ENCODE measurements at places on chromosomes 1 and 21.

- DNase-seq: no peak
Measured at GRCh38 chr1:154756793-154757548, 113.1 kb downstream of the KCNN3 start.

- no peak for DNase-seq
Measured at GRCh38 chr1:75870951-75871350, 61.3 kb downstream of the ASB17 start.

DNA sequence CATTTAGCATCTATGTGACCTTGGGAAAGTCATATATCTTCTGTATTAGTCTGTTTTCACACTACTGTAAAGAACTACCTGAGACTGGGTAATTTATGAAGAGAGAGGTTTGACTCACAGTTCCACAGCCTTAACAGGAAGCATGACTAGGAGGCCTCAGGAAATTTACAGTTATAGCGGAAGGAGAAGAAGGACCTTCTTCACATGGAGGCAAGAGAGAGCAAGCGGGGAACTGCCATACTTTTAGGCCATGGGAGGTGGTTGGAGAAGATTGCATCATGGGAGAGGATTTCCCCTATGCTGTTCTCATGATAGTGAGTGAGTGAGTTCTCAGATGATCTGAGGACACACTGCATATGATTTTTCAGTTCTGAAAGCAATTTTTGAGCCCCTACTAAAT, 87.9 kb downstream of the CLEC20A start:
- no peak for DNase-seq

DNA sequence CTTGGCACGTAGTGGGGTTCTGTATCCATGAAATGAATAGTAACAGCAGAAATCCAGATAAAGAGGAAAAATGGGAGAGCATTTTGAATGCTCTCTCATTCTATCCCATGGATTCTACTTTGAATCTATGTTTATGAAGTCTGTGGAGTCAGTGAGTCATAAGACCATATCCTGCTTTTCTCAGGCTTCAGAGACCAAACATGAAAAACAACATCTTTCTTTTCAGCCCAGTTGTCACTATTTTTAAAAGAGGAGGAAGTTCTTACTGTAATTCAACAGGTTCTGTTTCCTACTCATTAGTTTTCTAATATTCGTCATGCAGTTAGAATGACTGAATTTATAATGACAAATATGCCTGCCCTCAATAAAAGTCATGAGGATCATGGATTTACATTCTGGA, 39.4 kb upstream of the CD55 start:
- DNase-seq: no peak

- peak; percentile 34 for DNase-seq
Measured at GRCh38 chr1:182962554-182963115, 9.7 kb upstream of the SHCBP1L start.

DNA sequence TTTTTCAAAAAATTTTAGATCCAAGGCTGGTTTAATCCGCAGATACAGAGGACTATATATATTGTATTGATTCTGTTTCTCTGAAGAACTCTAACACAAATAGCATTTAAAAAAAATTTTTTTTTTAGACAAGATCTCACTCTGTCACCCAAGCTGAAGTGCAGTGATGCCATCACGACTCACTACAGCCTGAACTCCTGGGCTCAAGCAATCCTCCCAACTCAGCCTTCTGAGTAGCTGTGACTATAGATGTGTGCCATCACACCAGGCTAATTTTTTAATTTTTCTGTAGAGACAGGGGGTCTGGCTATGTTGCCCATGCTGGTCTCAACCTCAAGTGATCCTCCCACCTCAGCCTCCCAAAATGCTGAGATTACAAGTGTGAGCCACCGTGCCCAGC, 3.0 kb downstream of the ANKRD45 start:
- no peak for DNase-seq

GRCh38 chr21:36882776-36883175, 83.7 kb downstream of the HLCS start:
- no peak for DNase-seq

DNA sequence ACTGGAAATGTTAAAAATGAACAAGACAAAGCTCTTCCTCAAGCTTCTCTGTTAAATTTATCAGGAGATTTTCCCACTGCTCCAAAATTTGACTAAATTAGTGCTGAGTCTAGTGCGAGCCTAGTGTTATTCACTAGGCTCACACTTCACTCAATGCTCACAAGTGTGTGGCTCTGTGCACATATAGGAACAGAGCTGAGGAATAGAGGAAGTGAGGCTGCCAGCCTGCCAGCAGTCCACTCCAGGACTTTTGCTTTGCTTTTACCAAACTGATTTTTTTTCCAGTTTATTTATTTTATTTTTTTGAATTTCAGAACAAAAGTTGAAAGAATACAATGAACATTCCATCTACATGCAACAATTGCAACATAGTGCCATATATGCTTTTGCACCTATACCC, 87.2 kb downstream of the VAV3 start:
- DNase-seq: no peak

DNA sequence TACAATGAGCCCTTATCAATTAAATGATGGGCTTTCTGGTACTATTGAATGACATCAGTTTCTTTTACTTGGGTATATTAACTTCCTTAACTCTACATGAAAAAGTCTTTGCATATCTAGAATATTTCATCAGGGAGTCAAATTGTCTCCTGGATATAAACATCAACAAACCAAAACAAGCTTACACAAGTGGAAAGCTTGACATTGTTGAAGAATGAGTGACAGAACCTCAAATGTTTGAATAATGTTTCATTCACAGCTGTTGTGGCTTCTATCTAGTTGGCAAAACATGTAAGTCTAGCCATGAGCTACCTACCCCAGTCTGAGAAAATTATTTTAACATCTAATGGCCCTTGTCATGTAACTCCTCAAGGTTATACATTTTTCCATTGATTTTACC, 604.8 kb upstream of the ADAMTS5 start:
- DNase-seq: no peak

- no peak for DNase-seq
Measured at GRCh38 chr1:156847591-156848460, 11.1 kb downstream of the INSRR start.

GRCh38 chr1:86640161-86640670, 64.2 kb upstream of the SH3GLB1 start:
- DNase-seq: no peak

DNA sequence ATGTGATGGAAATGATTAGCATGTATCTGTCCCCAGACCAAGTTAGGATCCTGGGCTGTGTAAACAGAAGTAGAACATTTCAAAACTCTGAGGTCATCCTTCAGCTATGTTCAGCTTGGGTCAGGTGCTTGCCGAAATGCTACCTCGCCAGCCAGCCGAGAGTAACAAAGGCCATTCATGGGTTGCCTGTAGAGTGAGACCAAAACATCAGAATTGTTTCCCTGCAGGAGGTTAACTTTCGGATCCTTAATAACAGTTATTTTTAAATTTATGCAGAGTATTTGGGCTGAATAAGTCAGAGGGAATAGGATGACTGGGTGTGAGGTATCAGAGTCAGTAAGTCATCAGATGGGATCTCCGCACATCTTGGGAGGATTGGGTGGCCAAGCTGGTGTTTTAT, 35.6 kb downstream of the SMYD2 start:
- DNase-seq: no peak

DNA sequence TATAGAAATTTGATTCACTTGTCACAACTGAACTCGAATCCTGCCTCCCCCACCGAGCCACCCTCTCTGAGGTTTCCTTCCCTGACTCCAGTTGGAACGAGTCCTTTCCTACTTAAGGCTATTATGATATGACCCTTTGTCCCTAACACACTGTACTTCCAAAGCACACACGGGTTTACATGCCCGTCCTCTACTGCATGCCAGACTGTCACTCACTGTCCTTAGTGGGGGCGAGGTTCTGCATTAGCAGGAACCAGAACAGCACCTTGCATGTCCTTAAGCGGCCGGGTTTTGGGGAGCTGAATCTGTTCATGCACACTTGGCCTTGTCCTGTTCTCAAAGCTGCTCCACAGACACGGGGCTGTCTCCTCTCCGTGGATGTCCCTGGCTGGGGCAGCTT, 164.6 kb upstream of the KCNJ6 start:
- DNase-seq: no peak

- no peak for DNase-seq
Measured at GRCh38 chr21:46409641-46410406, 48.9 kb upstream of the DIP2A start.

DNA sequence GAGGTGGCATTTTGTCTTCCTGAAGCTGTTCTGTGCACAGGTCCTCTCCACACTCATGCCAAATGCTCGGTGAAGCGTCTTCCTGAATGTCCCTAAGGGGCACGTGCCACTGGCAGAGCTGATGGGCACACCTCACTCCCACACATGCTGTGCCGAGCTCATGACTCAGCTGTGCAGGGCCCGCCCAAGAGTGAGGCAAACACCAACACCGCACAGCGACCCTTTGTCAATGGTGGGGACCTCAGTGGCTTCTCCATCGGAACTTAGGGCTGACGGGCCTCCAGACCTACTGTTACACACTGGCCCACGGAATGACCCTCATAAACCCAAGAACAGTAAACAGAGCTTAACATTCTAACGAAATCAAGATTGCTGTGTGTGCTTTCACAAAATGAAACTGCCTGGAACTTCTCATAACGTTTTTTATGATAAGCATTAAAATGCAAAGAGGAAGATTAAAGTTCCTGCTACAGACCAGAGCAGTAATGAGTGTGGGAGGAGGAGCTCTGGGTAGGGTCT, 89.3 kb downstream of the SIM2 start:
- no peak for DNase-seq

- DNase-seq: no peak
Measured at GRCh38 chr21:27475363-27475955, 508.6 kb upstream of the ADAMTS5 start.

DNA sequence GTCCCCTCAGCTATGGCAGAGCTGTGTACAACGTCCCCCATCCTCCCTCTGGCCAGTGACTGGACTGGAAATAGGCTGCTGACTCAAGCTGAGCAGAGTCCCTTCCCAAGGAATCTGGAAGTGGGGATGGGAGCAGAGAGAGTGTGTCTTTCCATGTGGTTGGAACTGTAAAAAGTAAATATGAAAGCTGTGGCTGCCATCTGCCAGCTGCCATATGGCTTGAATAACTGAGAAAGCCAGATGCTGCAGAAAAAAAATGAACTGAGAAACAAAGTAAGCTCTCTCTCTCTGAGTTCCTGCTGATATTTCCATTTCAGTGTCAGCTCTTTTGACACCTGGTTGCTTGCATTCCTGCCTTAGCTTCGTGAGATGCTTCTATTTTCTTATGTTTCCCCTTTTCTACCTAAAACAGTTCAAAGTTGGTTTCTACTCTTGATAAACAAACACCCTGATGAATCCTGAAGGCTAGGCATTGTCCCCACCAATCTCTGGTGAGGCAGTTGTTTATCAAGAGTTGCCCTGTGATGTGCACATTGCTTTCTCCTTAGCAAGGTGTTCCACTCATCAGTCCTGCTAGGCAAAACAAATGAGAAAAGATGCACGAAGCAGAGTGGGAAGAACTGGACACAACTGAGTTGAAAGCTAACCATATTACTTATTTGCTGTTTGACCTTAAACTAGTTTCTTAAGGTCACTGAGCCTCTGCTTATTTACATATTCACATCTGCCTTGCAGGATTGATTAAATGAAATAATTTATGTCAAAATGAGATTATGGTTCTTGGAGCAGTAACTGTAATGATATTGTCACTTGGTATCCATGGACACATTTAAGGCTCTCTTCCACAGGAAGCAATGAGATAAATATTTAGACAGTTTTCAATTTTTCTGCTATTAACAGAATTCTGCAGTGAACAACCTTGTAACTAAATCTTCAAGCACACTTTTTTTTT, 16.6 kb upstream of the DR1 start:
- no peak for DNase-seq

- peak; percentile 25 for DNase-seq
Measured at GRCh38 chr1:35298464-35298863, 30.0 kb downstream of the ZMYM4 start.

DNA sequence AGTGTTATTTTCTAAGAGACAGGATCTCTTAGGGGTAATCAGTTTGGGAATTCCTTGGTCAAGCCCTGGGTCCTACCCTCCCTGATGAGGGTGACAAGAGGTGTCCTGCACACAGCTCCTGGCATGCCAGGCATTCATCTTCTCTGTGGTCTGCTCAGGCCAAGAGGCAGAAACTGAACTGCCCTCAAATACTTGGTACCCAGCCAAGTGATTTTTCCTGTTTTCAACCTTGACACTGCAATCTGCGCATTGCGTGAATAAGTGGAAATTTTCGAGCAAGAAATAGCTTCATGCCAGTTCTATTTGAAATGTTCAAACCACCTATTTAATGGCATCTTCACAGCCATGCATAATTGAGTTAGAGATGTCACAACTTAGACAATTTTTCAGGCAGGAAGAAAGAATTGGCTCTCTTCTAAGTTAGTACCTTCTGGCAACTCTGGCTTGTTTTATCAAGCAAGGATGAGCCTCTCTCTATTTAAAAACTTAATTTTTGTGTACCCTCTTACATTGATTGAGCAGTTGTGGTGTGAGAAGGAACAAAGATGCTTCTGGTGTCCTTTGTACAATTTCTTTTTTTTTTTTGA, 27.0 kb downstream of the DNM3 start:
- no peak for DNase-seq

DNA sequence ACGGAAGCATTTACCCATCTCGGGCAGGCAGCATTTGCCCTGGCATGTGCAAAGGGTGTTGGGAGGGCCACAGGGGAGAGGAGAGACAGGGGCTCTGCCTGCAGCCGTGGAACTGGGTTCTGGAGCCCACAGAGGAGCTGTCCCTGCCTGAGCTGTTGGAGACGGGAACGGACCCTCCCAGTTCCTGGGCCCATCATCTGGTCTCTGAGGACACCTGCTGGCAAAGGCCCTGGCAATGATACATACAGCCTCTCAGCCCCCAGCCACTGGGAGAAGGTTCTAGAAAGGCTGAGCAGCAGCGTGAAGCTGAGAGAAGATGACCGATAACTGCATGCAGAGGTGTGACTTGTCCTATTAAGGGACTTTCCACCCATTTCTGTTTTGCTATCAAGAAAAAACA, 31.4 kb downstream of the FAAP20 start:
- peak; percentile 28 for DNase-seq

- DNase-seq: no peak
Measured at GRCh38 chr1:182601913-182602312, 2.3 kb downstream of the RGS16 start.

DNA sequence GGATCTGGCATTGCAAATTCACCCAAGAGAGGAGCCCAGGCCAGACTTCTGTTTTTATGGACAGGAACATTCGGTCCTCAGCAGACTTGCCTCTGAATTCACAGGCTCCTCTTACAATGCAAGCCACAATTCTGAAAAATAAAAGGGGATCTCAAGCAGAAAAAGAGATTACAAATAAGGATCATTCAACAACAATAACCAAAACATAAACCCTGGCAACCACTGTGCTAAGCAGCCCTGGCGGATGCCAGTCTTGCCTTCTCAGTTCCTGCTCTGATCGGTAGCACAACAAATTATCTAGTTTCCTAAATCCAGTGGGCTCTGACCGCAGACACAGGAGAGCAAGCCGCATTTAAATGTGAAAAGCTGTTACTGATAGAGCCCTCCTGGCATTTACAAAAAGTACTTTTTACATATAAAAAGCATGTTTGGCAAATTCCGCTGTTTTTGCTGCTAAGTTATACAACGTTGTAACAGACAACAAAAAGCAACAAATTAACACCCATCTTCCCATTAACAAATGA, 123.4 kb upstream of the FOXD3 start:
- no peak for DNase-seq

GRCh38 chr1:55526716-55527115, 311.6 kb upstream of the USP24 start:
- no peak for DNase-seq

Data from CD4-positive, alpha-beta T cell treated with Interleukin-17A for 4 hours (primary cell).